RCC 7860 (cell line): ENCODE measurements at places on chromosomes 1 and 21.

DNA sequence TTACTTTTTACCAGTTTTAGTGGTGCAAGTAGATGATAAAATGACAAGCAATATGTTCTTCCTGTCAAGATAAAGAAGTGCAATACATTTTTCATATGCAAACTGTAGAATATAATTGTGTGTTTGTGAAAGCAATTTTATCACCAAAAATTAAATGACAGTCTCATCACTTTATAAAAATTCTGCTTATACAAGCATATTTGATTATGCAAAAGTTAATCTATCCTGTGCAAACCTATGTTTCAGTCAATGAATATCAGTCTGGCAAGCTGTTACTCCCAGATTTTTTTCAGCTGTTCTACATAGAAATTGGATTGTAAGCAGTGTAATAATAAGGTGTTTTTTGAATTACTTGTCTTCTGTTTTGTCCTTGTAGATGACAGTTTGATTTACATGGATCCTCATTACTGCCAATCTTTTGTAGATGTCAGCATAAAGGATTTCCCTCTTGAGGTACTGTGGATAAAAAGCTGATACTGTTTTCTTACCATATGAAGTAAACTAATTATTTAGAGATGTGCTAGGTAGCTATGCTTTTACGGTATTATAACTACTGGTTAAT, 50.5 kb downstream of the ATG4C start:
- DNase-seq: no peak

- DNase-seq: no peak
Observed at GRCh38 chr1:184574588-184574987, 180.1 kb downstream of the EDEM3 start.

- DNase-seq: no peak
Observed at GRCh38 chr1:84086616-84087015, 57.5 kb upstream of the PRKACB start.

GRCh38 chr1:82377201-82377884, 576.6 kb downstream of the ADGRL2 start:
- DNase-seq: no peak

DNA sequence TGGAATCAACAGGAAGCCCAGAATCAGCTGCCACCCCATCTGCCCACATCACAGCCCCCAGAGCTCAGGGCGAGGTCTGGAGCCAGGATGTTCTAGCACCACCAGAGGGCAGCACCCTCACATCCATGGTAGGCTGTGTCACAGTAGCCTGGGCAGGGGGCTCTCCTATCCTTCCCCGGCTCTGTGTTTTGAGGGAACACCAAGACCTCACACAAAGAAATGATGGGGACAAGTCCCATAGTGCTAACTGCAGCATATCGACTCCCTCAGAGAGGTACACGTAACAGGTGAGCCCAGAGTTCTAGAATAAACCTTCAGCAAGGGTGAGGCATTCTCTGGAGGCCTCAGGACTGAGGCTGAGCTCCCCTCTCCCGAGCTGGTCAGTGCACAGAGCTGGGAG, 2.3 kb upstream of the KCNC4 start:
- no peak for DNase-seq

GRCh38 chr1:92968138-92969032, 7.1 kb upstream of the DIPK1A start:
- DNase-seq: no peak

GRCh38 chr21:45838634-45839033, 142.9 kb upstream of the COL6A1 start:
- no peak for DNase-seq

- no peak for DNase-seq
Observed at GRCh38 chr1:53050310-53050709, 11.7 kb upstream of the PODN start.

GRCh38 chr1:188129856-188130838, 1301.4 kb downstream of the PLA2G4A start:
- no peak for DNase-seq

- no peak for DNase-seq
Observed at GRCh38 chr1:185803241-185803640, 69.0 kb downstream of the HMCN1 start.

DNA sequence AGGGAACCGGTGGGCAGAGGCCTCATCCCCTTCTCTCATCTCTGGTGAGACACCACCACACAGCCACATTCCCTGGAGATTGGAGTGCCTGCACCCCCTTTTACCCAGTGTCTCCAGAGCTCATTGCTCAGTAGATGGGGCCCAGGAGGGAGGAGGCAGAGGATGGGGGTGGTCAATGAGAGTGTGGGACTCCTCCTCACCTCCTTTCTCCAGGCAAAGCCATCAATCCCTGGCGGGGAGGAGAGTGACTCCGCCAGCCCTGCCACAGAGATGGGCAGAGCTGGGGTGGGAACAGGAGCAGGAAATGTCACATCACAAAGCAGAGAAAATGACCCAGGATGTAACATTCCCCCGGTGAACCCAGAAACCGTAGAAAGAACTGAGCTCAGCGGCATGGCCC, 117.2 kb downstream of the MATN1 start:
- DNase-seq: no peak

- DNase-seq: no peak
Observed at GRCh38 chr1:216614011-216614934, 109.0 kb downstream of the ESRRG start.

GRCh38 chr1:201184307-201185122, 6.1 kb upstream of the IGFN1 start:
- peak; percentile 99 for DNase-seq
